ENCODE measurements at places on chromosomes 4 and X. TPM values are rescaled to one million over a fixed set of nuclear protein-coding genes. Genes with fewer than 3 reads are reported as not detected.

The RAB39B gene
- total RNA-seq, result 3.6 TPM

The PCDH10 gene
- 41.2 TPM for total RNA-seq

The PNMA6A gene
- total RNA-seq, result 7.5 TPM

The SYAP1 gene
- total RNA-seq, result 28.5 TPM

The SPANXN4 gene
- not detected for total RNA-seq

The AVPR2 gene
- not detected for total RNA-seq

The KIAA1210 gene
- total RNA-seq, result not detected

The FAM47E gene
- 1.4 TPM for total RNA-seq

The RTL5 gene
- 1.5 TPM for total RNA-seq

The FAAH2 gene
- total RNA-seq, result 7.5 TPM

The HUWE1 gene
- total RNA-seq, result 79.9 TPM

DNA sequence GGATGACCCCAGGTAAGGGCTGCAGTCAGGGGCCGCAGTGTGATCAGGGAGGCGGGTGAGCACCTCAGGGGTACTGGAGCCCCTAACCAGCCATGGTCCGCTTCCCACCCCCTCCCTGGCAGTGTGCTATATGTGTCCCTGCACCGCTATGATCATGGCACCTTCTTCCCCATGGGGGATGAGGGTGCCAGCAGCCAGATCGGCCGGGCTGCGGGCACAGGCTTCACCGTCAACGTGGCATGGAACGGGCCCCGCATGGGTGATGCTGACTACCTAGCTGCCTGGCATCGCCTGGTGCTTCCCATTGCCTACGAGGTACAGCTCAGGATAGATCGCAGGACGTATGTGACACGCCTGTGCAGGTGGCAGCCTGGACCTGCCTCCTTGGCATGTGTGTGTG is 8.2 kb upstream of the ERAS start:
- no peak for DNase-seq

- no peak for DNase-seq
Measured at GRCh38 chr4:184641022-184641421, 8.2 kb downstream of the CASP3 start.

- peak; percentile 10 for DNase-seq
Measured at GRCh38 chr4:180060159-180060889, 2182.9 kb upstream of the TENM3 start.

GRCh38 chr4:163967263-163967662 is 472.8 kb downstream of the TMA16 start:
- no peak for DNase-seq

- DNase-seq, result no peak
Measured at GRCh38 chrX:77917294-77917933, 6.9 kb downstream of the ATP7A start.

DNA sequence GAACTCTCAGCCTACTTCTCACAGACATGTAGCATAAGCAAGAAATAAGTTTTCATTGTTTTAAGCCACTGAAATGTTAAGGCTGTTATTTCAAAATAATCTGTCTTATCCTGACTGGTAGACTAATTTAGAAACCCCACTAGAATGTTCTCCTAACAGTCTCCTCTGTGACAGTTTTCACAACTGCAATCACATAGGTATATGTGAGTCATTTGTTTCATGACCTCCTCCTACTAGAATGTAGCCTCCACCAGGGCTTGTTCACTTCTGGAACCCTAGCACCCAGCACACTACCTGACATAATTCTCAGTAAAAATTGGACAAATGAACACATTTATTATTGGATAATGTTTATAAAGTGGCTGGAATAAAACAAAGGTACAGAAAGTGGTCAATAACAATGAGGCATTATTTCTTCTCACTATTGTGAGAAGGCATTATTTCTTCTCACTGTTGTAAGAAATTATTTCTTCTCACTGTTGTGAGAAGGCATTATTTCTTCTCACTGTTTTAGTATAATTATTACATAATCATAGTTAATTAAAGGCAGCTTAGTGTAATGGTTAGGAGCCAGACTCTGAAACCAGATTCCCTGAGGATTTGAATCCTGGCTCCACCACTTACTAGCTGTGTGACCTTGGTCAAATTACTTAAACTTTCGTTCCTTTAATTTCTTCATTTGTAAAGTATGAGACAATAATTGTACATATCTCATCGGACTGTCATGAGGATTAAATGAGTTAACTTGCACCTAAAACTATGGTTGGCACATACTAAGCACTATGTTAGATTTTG is 251.5 kb downstream of the RASL11B start:
- DNase-seq, result no peak

GRCh38 chrX:2284601-2285000 is 216.2 kb downstream of the DHRSX start:
- no peak for DNase-seq

DNA sequence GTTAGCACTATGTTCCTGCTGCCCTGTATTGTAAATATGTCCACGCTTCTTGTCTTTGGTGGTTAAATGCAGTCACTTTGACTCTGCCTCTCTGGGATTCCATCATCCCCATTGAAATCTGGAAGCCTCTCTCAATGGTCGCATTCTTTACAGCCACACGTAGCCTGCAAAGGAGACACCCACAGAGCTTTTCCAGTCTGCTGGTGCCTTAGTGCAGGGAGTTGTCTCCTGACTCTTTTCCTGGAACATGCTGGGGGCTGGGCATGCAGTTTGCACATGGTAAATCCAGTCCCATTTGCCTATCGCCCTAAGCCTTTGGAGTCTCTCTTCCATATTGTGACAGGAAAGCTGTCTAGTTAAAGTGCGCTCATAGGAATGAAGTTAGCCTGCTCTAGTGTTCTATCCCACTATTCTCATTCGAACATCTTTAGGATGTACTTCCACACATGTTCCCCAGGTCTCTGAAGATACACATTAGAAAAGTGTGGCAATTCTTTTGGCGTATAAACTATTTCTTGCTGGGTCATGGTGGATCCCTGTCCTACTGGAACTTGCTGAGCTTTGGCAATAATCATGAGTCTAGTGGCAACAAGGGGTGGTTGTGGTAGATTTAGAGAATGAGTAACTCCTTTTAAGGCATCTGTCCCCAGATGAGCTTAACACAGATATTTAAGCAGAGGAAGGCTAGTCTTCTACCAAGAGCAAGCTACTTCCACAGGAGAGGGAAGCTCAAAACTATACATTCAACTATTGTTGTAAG is 33.7 kb downstream of the COQ2 start:
- DNase-seq, result peak; percentile 13

- no peak for DNase-seq
Measured at GRCh38 chr4:140645614-140646412, 77.1 kb upstream of the UCP1 start.

- no peak for DNase-seq
Measured at GRCh38 chr4:2436301-2436700, 17.5 kb downstream of the CFAP99 start.

- DNase-seq, result no peak
Measured at GRCh38 chr4:188459381-188459780, 320.1 kb downstream of the TRIML1 start.

GRCh38 chrX:102604327-102604726 is 5.0 kb downstream of the ARMCX5 start:
- no peak for DNase-seq

DNA sequence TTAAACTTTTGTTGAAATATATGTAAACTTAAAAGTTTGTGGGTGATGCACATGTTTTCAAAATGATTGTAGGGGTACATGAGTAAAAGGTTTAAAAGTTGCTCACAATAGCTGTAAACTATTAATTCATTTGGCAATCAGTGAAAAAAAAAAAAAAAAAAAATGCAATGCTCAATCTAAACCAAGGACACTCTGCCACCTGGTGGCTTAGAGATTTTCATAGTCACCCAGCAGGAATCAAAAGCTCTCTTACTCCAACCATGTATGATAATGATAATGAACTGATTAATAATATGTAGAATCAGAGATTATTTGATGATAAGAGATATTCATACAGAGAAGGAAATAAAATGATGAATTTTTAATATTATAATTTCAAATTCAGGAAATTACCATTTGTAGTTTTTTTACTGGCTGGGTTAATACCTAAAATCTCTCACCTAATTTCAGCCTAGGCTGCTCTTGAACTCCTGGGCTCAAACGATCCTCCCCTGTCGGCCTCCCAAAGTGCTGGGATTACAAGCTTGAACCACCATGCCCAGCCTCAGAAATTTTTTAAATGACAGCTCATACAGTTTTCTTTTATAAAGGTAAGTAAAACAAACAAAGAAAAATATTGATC is 46.9 kb upstream of the SLC25A4 start:
- DNase-seq, result peak; percentile 54

GRCh38 chrX:155046129-155046810 is 19.6 kb downstream of the FUNDC2 start:
- DNase-seq, result no peak

DNA sequence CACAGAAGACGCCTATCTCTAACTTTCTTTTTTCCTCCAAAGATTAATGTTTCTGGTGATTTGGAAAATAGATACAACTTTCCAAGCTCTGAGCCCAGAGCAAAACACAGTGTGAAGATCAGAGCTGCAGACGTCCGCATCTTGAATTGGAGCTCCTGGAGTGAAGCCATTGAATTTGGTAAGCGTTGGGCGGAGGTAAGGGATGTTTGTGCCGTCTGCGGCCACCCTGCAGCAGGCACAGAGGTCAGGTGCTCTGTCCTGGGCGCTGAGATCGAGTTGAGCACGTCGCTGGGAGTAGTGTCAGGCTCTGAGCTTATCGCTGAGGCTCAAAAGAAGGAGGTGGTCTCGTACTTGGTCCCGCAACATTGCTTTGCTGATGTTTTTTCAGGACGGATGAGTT is 31.8 kb downstream of the CSF2RA start:
- DNase-seq, result peak; percentile 72

GRCh38 chr4:148061795-148062194 is 329.9 kb downstream of the ARHGAP10 start:
- no peak for DNase-seq

DNA sequence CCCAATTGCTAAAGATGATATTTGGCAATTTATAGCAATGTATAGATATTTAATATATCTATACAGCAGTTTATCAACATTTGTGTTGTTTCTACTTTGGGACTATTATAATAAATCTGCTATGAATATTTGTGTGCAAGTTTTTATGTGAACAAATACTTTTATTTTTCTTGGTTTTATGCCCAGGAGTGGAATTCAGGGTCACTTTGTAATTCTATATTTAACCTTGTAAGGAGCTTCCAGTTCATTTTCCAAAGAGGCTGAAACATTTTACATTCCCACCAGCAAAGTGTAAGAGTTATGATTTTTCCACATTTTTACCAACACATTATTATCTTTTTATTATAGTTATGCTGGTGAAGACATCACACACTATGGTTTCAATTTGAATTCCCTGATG is 801.3 kb downstream of the PCDH18 start:
- no peak for DNase-seq

DNA sequence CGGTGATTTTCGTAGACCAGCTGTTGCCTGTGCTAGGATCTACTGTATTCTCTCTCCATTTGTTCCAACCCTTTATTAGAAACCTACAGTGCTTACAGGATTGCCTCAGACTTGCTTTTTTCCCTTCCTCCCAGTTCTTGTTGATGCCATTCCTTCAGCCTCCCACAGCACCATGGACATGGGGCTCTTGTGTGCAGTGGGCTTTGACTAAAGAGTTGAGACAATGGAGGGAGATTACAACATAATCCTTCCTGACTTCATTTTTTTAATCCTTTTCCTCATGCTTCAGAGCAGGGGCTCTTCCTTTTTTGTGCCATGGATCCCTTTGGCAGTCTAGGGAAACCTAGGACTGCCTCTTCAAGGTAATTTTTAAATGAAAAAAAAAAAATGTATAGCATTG is 92.1 kb downstream of the BMPR1B start:
- no peak for DNase-seq

DNA sequence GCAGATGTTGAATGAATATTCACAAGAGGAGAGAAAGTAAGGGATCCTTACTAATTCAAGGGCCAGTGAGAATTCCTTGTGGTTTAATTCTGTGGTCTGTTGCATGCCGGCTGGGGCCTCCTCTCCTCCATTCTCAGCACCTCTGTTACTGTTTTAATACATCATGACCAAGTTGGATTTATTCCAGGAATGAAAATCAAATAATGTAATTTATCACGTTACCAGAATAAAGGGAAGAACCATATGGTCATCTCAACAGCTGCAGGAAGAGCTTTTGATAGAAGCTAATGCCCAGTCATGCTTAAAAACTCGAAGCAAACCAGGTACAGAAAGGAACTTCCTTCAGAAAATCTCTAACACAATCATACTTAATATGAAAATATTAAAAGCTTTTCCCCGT is 54.1 kb downstream of the GRK4 start:
- no peak for DNase-seq

DNA sequence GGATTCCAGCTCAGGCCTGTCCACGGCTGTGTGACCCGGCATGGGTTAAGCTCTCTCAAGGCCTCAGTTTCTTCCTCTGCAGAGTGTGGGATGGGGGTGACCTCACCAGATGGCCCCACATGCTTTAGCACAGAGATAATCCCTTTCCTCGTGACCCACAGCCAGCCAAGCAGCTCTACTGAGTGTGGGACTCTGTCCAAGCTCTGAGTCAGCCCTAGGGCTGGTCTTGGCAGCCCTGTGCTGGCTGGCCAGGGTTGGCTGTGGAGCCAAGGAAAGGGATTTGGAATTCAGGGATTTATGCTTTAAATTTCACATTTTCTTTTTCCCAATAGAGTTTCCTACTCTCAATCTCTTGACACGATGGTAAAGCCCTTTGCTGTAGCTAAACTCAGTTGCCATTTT is 19.7 kb upstream of the SPON2 start:
- DNase-seq, result no peak

DNA sequence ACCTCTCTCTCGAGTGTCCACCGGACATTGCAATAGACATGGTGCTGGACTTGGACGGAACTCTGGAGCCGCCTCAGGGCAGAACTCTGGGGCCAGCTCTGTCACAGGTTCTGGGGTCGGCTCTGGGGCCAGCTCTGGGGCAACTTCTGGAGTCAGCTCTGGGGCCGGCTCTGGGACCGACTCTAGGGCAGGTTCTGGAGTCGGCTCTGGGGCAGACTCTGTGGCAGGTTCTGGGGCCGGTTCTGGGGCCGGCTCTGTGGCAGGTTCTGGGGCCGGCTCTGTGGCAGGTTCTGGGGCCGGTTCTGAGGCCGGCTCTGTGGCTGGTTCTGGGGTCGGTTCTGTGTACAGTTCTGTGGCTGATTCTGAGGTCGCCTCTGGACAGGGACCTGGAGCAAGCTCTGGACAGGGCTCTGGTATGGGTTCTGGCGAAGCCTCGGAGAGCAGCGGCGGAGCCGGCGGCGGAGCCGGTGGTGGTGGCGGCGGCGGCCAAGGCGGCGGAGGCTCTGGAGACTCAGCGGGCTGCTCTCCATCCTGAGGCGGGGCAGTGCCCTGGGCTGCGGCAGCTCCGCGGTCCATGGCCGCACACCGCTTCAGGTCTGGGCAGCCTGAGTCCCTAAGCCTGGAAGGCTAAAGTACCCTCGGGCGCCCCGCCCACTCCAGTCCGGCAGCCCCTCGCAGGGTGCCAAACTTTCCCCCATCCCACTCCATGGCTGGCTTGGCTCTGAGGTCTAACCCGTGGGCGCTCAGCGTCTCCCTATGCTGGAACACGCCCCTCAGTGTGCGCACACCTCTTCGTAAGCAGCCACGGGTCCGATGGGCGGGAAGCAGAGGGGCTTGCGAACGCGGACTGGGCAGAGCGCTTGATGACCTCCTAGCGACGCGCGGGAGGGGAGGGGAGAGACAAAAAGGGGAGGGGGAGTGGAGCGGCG is at the start of gene DGKK:
Gene DGKK, minus strand, starts transcription at position 723 of the 929 bp plus-strand sequence. Its CDS starts 147 bp downstream, at position 576.
- peak; percentile 81 for DNase-seq

- DNase-seq, result no peak
Measured at GRCh38 chr4:18847249-18847890, 825.8 kb upstream of the LCORL start.

- no peak for DNase-seq
Measured at GRCh38 chr4:56184214-56184613, 203.1 kb downstream of the AASDH start.

Measured in H7 (cell line).